ENCODE measurements at places on chromosomes 13 and 19.

DNA sequence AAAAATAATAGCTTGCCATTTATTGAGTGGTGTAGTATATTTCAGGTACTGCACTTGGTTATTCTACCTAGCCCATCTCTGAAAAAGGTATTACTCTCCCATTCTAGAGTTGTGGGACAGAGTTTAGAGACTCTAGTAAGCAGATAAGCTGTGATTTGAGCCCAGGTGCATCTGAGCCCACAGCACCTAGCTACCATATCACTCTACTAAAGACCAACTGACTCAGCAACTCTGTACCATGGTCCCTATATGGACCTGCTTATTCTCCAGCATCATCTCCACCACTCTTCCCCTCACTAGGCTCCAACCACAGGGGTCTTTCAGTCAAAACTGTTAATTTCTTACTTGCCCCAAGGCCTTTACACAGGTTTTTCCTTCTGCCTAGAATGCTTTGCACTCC, 64.4 kb downstream of the UBL3 start:
- no peak for DNase-seq

- no peak for DNase-seq
These were observed 15.9 kb downstream of the ARHGEF7 start for GRCh38 chr13:111131048-111131447.

DNA sequence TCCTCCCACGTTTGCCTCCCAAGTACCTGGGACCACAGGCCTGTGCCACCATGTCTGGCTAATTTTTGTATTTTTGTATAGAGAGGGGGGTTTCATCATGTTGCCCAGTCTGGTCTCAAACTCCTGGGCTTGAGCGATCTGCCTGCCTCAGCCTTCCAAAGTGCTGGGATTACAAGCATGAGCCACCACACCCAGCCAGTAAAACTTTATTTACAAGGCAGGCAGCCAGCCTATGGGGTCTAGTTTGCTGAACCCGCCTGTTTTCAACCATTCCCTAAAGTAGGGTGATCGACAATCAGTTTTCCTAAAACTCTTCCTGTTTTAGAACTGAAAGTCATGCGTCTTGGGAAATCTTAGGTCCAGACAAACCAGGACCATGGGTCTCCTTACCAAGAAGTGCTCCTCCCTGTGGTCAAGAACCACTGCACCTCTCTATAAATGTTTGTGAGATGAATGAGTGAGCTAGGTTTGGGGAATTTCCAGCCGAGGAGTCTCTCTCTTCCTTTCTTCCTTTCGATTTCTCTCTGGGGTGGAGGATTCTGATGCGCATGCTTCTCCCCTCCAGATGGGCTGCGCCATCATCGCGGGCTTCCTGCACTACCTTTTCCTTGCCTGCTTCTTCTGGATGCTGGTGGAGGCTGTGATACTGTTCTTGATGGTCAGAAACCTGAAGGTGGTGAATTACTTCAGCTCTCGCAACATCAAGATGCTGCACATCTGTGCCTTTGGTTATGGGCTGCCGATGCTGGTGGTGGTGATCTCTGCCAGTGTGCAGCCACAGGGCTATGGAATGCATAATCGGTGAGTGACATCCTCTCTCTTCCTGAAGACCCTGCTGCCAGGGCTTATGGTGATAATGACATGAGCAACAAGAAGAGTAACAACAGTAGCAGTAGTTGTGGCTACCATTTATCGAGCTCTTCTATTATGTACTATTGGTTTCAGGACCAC, 38.7 kb downstream of the ADGRE1 start:
- DNase-seq: no peak

GRCh38 chr19:42042455-42043170, 27.4 kb downstream of the GRIK5 start:
- no peak for DNase-seq

GRCh38 chr19:53849237-53849676, 18.4 kb upstream of the MYADM start:
- no peak for DNase-seq

- DNase-seq: no peak
These were observed 101.0 kb upstream of the SPRY2 start for GRCh38 chr13:80441968-80442367.

- DNase-seq: no peak
These were observed 332 bp downstream of the IRGQ start for GRCh38 chr19:43595605-43595998.

DNA sequence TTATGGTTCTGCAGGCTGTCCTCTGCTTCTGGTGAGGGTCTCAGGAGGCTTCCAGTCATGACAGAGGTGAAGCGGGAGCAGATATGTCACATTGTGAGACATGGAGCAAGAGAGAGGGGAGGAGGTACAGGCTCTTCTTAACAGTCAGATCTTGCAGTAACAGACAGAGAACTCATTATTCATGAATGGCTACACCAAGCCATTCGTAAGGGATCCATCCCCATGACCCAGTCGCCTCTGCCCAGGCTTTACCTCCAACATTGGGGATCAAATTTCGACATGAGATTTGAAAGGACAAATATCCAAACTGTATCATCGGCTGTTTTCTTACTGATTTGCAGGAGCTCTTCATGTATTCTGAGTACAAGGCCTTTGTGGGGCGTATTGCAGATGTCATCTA, 21.7 kb downstream of the ZNF507 start:
- no peak for DNase-seq

DNA sequence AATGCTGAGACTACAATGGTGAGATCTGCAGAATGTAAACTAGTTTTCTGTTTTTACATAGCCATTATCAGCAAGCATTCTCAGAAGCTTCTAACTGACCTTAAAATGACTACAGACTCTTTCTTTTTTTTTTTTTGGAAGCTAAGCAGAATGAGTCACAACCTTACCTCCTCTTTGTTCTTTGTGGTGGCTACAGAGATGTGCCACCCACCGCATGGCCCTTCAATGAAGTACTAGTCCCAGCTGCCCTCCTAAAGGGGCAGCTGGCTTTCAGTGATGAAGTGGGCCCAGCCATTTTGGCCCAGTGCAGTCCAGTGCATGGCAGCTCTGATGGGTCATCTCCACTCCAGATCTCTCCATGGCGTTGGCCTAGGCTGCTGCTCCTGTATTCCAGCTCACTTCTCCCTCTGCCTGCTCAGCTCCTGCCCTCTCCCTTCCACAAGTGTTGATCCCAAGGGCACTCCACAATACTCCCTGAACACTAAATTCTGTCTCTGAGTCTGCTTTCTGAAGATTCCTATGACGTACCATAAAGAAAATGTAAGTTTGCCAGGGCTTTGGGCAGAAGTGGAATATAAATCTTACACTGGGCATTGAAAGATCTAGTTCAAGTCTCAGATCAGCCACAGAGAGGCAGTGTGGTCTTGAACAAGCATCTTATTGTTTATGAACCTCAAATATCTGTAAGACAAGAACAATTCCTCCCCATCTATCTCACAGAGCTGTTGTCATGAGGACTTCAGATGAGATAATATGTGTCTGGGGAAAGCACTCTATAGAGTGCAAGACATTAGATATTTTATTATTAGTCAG, 85.6 kb downstream of the RXFP2 start:
- no peak for DNase-seq

GRCh38 chr13:46480131-46480530, 72.8 kb upstream of the LRCH1 start:
- DNase-seq: no peak

GRCh38 chr19:19562665-19563347, 24.7 kb downstream of the CILP2 start:
- DNase-seq: no peak

DNA sequence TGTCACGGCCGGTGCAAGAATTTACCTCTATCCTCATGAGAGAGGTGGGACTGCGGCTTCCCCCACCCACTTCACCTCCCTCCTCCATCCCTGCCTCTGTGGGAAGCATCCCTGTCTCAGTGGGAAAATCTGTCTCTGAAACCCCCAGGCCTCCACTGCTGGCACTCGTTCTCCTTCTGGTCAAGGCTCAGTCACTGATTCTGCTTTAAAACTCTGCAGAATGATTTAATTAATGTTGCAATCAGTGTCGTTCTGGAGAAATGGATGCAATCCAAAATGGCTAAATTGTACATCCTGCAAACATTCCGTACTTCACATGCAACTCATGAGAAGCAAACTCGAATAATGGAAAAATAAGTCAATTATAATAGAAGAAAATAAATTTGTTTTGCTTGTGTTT, 5.6 kb downstream of the RASL11A start:
- DNase-seq: no peak

GRCh38 chr19:45003485-45003884, 2.2 kb downstream of the RELB start:
- DNase-seq: no peak
